Activated CD4-positive, alpha-beta T cell treated with anti-CD3 and anti-CD28 coated beads, Interleukin-2, amount 10 ng/mL, durations not matched to agents 7 days and 5 days (primary cell): ENCODE measurements at places on chromosomes 5 and 9.

GRCh38 chr9:130451509-130452388 lies 7.0 kb downstream of the ASS1 start:
- DNase-seq: no peak

- DNase-seq: no peak
These were observed 625.3 kb upstream of the DMAC1 start for GRCh38 chr9:8424786-8425410.

DNA sequence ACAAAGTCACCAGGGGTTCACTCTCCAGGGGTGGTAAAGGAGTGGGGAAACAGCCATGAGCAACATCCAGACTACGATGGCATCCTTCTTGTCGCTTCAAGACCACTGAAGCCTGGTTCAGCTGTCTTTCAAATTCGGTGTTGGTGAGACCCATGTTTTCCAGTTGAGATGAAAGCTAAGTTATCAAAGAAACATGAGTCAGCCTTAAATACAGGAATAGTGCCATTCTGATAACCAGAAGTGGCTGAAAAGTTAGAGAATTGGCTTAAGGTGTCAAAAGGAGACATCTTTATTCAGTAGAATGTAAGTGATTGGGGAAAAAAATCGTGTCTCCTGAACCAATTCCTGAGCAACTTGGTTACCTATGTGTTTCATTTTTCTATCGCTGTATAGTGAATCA lies 7.0 kb upstream of the CARD19 start:
- no peak for DNase-seq

DNA sequence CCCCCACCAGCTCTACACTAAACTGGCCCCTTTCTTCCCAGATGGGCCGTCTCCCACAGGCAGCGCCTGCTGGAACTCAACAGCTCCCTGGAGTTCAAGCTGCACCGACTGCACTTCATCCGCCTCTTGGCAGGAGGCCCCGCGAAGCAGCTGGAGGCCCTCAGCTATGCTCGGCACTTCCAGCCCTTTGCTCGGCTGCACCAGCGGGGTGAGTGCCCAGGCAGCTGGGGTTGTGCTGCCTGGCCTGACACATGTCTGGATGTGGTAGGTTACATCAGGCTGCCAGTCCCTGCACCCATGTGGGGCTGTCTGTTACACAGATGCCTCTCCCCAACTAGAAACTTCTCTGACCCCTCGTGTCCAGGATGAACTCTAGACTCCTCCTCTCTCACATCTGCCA lies 9.8 kb downstream of the NHP2 start:
- no peak for DNase-seq
